ENCODE measurements at places on chromosomes 3 and 15.

GRCh38 chr3:12679468-12679867 lies 15.6 kb upstream of the RAF1 start:
- no peak for DNase-seq

DNA sequence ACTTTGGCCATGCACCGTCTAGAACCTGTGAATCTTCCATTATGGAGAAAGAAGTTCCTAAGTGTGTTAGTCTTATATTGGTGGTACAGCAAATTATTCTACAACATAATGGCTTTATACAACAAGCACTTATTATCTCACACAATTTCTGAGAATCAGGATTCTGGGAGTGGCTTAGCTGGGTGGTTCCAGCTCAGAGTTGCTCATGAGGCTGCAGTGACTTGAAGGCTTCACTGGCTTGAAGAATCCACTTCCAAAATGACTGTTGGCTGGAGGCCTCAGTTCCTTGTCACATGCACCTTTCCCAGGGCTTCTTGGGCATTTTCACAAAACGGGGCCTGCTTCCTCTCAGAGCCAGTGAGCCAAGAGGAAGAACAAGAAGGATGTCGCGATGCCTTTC lies 82.3 kb upstream of the RNF7 start:
- DNase-seq, result no peak

GRCh38 chr15:57205996-57206395 lies 170.3 kb upstream of the CGNL1 start:
- no peak for DNase-seq

- no peak for DNase-seq
Measured at GRCh38 chr3:981156-981555, 111.7 kb upstream of the CNTN6 start.

DNA sequence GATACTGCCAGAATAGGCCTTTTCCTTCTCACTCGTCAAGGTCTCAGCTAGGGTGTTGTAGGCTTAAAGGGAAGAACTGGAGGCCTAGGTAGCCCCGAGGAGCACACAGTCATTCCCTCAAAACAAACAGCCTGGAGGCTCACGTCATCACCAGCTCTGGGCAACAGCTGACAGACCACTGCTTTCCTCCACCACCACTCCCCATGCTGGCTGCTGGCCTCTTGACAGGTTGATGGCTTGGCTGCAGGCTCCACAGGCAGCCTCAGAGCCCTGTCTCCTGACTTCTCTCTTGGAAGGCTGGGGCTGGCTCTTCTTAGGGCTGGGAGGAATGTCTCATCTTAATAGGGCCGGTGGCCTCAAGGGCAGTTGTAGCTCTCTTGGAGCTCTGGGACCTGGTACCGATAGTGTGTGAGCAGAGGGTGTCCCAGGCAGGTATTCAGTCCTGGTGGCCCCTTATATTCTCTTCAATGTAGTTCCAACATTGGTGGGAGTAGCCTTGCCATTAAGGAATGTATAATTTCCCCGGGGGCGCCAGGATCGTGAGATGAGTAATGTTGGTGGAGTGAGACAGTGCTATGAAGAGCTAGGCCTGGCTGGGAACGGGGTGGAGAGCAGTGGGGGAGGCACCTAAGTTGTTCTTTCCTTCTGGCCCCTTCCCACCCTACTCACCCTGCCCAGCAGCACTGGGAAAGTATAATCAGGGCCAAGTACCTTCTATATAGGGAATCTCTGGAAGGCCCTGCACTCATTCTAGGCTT lies 6.1 kb upstream of the AP2M1 start:
- no peak for DNase-seq

DNA sequence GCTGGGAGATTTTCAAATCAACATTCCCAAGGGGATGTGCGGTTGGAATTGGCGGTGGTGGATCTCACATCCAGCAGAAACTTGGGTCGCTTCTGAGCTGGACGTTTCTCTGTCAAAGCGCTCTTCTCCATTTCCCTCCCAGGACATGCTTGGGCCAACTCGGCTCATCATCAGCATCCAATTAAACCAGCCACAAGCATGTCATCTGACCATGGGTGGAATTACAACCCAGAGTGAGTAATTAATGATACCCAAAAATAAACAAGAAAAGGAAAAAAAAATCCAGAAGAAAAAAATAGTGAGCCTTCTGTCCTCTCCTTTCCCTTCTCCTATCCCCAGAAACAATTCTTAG lies 111.2 kb downstream of the XXYLT1 start:
- DNase-seq, result no peak

DNA sequence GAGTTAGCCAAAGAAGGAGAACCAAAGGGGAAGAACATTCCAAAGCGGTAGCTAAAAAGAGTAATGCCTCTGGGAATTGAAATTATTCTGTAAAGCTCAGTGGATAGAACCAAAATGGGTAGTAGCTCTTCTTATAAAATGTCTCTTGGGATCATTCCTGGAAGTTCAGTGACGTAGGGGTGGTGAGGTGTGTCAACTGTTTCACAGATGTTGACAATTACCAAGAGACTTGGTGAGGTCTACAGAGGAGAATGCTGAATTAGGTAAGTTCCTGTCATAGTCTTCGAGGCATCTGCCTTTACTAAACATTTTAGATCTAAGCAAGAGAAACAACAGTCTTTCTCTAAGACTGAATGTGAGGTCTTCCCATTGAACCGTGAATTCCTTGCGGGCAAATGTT lies 67.8 kb downstream of the TPRG1 start:
- no peak for DNase-seq

DNA sequence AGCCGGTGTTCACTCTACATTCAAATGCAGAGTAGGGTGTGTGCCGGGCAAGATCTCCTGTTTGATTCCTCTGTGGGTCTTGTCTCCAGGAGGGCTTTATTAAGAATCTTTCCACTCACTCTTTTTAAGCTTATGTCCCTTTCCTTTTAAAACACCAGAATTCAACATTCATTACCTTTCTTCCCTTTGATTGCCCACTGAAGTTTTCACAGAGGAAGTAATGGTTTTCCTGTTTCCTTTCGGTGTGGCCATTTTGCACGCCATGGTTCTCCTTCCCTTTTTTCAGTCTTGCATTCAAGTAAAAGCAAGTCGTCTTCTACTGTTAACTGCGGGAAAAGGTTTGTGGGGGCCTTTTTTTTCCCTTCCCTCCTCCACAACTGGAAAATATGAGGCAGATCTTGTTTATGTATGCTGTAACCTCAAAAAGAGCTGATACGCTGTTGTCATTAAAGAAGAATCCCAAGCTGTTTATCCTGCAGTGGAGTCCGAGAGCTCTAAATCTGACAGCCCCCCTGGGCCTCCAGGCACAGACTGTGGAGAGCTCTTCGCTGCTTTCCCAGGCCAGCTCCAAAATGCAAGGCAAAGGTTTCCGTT lies 40.5 kb downstream of the FILIP1L start:
- DNase-seq, result peak; percentile 45

GRCh38 chr15:94177112-94177511 lies 54.2 kb upstream of the MCTP2 start:
- no peak for DNase-seq

DNA sequence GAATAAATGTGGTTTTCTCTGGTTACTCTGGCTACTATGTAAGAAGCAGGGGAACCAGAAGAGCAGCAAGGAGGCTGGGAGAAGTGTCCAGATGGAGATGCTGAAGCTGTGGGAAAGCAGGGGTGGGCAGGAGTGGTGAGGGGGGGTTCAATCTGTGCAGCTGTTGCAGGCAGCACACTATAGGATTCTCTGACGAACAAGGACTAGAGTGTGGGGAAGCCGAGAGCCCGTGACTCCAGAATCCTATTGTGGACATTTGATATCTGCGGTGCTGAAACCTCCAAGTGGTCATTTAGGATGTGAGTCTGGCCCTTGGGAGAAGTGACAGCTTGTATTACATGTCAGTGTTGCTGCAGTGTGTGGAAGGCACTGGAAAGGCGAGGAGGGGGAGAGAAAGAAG lies 60.5 kb downstream of the GABRB3 start:
- no peak for DNase-seq

DNA sequence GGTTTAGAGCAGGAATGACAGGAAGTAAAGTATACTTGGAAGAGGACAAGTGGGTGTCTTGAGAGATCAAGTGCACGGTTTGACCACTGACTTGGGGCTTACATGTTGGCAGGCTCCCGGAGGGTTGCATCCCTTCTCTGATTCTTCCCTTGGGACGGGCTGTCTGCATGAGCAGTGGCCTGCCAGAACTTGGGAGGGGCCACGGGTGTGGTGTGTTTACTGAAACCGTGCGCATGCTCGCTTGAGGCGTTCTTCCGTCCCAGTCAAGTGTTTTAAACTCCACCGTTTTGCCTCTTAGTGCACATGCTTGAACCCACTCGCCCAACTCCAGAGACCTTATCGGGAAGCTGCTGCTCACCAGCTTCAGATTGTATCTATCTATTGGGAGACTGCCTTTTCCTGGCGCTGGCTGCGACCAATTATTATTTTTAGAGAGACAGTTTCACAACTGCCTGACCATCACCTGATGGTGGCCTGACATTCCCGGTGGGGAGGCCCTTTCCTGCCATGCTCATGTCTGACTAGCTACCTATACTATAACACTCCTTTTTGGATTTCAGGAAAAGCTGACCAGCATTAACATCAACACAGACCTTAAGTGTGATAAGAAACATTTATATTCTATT lies 14.9 kb upstream of the C3orf22 start:
- DNase-seq, result no peak

GRCh38 chr15:87461631-87462030 lies 794.9 kb downstream of the NTRK3 start:
- no peak for DNase-seq

DNA sequence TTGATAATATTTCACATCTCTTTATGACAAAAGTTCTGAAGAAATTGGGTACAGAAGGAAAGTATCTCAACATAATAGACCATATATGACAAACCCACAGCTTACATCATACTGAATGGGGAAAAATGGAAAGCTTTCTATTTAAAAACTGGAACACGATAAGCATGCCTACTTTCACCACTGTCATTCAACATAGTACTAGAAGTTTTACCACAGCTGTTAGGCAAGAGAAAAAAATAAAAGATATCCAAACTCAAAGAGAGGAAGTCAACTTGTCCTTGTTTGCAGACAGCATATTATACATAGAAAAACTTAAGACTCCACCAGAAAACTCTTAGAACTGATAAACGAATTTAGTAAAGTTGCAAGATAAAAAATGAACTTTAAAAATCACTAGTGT lies 40.3 kb downstream of the COPS2 start:
- DNase-seq, result no peak

DNA sequence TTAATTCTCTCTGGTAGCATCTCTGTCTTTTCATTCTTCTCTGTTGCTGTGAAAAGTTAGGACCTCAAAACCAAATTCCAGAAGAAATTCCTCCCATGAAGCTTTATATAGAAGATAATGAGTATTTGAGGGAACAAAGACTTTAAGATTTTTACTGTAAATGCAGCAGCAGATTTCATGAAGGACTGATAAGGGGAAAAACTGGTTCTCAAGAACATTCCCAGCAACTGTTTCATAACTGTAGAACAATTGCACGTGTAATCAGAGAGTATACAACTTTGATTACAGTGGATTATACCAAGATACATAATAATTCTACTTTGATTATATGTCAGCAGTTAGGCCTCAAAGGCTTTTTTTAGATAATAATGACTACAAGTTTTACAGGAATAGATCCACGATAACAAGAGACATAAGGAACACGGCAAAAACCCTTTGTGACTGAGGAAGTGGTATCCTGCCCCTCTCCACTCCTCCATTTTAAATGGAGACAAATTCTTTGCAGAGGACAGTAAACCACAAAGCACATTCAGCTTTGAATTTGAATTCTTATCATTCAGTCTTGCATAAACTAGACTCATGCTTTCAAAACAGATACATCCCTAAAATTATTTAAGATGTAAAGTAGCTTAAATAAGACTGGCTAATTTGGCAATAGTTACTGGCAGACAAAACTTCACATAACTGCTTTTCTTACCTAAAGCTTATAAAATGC lies 42.9 kb upstream of the DIPK2A start:
- DNase-seq, result no peak

DNA sequence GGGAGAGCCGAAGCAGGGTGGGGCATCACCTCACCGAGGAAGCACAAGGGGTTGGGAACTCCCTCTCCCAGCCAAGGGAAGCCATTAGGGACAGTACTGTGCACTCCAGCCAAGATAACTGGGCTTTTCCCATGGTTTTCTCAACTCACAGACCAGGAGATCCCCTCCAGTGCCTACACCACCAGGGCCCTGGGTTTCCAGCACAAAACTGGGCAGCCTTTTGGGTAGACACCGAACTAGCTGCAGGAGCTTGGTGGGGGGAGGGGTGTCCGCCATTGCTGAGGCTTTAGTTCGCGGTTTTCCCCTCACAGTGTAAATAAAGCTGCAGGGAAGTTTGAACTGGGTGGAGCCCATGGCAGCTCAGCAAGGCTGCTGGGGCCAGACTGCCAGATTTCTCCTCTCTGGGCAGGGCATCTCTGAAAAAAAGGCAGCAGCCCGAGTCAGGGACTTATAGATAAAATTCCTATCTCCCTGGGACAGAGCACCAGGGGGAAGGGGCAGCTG lies 129.6 kb upstream of the LMCD1 start:
- DNase-seq, result no peak

DNA sequence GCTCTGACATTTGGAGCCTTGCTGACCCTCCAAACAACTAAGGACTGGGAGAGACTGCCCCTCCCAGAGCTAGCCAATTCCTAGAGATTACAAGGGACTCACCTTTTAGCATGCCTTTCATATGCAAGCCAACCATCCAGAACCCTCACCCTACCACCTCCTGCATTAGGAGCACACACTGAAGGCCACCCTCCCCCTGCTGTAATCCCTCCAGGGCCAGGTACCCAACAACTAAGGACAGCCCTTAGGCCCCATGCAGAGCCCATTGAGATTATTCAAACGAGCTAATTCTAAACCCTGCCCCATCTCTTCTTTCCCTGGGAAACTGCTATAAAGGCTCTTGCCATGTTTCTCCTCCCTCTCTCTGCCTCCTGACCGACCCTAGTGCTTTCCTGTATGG lies 352.6 kb downstream of the ERC2 start:
- no peak for DNase-seq

DNA sequence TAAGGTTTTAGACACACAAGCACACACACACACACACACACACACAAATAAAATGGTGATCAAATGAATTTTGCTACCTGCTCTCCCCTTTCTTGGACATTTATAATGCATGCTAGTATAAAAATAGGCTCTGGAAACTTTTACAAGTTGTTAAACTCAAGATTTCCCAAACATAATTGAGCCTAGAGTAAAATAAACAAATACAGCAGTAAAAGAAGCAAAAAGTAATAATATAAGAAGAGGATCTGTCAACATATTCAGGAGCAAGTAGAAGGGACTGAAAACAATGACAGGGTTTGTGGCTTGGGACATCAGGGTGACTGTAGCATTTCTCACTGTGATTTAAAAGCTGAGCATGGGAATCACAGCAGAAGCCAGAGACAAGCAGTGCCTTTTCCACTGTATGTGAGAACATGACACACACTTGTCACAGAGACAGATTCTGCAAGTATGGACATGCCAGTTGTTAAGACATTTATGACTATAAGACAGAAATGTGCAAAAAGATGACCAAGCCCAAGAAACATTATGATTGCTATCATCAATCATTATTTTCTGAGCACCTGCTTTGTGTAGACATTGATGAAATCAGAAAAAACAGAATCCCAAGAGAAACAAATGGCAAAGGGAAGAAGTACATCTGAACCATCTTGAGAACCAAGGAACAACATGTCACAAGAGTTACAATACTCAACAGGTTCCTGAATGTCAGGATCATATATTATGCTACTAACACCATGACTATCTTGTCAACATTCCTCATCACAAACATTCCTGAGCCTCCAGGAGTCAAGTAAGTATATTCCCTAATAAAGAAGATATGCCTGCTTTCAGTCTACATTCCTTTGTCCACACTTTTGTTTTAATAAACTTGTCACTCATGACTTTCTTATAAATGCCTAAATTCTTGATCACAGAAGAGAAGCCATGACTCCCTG lies 7.1 kb downstream of the THRB start:
- no peak for DNase-seq
